ENCODE measurements at places on chromosomes 7 and 10. TPM values are rescaled to one million over a fixed set of nuclear protein-coding genes. Genes with fewer than 3 reads are reported as not detected.

DNA sequence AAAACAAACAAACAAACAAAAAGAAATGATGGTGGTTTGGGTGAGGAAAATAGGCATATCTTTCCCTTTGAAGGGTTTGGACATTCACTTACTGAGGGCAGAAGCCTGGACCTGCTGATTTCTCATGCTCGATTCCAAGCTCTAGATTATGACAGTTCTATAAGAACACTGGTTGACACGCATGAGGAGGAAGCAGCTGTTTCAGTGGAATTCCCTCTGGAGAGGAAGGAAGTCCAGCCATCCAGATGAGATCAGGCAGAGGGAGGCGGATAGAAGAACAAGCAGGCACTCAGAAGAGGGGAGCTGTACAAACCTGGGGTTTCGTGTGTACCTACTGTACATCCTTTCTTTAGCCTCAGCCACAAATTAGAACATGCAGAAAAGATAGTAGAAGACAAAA is 691.9 kb downstream of the INHBA start:
- no peak for DNase-seq

- no peak for DNase-seq
Measured at GRCh38 chr10:71603754-71604153, 115.8 kb downstream of the C10orf105 start.

DNA sequence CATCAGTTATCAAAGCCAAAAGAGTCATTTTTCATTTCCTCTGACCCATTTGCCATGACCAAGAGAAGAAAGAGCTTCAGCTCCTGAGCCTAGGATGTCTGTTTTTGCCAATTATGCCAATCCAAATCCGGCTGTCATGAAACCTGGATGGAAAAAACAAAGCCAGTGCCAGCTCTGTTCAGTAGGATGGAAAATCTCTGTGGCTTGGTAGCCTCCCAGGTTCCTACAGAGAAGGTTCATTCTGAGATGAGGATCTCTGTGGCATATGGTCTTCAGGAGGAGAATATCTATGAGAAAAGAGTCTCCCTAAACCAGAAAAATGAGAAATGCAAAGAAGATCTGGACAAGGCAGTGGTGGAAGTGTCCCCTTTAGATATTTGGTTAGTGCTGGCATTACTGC is 475.4 kb downstream of the CNTNAP2 start:
- DNase-seq: no peak

TRPV5 gene
- not detected for total RNA-seq
